ENCODE measurements at places on chromosomes 12 and 14.

DNA sequence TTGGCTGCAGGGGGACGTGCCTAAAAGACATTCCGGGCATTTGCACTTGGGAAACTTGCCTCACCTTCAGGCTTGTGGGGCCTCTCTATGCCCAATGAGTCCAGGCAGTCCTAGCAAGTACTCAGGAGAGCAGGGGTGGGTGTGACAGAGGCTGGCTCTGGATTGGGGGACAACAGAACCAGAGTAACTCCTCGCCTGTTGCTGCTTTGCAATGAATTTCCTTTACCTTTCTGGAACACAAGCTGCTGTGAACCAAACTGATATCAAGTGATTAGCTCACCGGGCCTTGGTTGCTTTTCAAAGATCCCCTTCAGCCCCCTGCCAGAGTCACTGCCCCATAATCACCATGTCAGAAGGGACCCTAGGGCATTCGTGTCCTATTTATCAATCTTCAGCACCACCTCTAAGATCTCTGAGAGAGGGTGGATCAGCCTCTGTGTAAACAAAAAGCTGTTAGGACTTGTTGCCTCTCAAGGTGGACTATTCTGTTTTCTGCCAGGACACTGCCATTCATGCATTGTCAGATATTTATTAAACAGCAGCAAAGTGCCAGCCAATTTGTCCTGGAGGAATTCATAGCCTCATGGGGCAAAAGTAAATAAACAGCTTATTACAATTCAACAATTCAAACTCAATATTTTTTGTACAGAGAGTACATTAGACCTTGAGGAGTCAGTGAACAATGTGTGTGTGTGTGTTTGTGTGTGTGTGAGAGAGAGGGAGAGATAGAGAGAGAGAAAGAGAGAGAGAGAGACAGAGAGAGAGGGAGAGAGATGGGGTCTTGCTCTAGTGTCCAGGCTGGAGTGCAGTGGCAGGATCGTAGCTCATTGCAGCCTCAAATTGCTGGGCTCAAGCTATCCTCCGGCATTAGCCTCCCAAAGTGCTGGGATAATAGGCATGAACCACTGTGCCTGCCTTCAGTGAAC lies 11.3 kb downstream of the NFATC4 start:
- DNase-seq = no peak

DNA sequence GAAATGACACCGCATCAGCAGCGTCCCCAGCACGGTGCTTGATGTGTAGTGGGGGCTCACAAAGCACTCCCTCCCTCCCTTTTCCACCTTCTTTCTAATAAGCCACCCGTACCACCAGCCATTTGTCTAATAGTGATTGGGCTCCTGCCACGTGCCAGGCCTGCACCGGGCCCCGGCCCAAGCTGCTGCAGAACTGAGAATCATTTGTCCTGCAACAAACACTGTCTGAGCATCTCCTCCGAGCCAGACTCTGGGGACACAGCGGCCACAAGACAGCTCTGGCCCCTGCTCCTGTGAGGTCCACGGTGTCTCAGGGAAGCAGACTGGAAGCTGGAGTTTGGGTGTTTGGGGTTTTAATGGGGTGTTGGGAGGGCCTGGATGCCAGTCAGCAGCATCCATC lies 43.9 kb downstream of the MVK start:
- no peak for DNase-seq

- no peak for DNase-seq
Observed at GRCh38 chr12:93783832-93784231, 106.7 kb downstream of the CRADD start.

- no peak for DNase-seq
Observed at GRCh38 chr14:59017285-59017965, 171.0 kb upstream of the DAAM1 start.

DNA sequence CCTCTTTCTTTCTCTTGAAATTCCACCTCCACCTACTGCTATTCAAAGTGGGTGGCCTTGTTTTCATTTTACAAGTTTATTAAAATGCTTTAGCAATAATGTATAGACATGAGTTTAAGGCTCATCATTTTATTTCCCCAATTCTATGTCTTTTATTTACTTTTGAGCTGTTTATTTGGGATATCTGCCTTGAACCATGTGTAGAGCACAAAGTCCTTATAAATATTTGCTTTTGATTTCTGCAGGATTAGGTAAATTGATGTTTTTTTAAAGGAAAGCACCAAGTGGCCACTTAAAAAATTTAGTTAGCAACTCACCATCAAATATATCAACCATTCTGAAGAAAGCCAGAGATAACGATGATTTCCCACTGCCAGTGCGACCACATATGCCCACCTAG lies 39.8 kb upstream of the KCNJ8 start:
- no peak for DNase-seq

DNA sequence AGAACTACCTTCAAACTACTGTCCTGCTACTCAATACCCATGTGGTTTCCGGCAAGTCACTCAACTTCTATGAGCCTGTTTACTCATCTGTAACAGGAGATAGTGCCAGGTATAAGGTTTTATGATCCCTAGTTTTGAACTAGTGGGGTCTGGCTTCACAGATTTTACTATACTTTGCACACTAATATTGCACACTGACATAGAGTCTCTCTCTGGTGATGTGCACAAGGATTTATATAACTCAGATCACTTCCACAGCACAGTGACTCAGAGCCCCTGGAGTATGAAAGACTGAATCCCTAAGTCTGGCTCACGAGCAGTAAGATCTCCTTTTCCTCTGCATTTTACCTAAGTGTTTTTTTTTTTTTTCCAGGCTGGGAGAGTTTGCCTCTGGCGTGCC lies 69.7 kb upstream of the SLC38A2 start:
- no peak for DNase-seq

GRCh38 chr12:113366827-113367226 lies 8.4 kb downstream of the PLBD2 start:
- no peak for DNase-seq

GRCh38 chr14:99382071-99382470 lies 98.6 kb downstream of the SETD3 start:
- no peak for DNase-seq

- no peak for DNase-seq
Observed at GRCh38 chr12:104823985-104824461, 134.1 kb downstream of the SLC41A2 start.

DNA sequence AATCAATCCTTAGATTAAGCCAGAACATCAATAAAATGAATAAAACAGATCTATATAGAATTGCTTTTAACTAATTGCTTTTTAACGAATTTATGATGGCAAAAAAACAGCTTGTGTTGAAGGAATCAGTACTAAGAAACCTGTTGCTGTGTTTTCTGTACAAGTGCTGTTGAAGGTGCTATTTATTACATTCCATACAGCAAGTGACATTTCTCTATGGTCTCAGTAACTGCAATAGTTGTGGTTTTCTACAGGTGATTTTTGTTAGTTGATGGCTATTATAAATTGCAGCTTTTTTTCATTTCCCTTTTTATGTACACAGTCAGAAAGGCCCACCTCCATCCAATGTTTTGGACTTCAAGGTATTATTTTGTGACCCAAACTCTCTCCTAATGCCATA lies 56.6 kb downstream of the SLC2A13 start:
- no peak for DNase-seq

GRCh38 chr14:70664698-70665447 lies 23.2 kb downstream of the TTC9 start:
- no peak for DNase-seq

DNA sequence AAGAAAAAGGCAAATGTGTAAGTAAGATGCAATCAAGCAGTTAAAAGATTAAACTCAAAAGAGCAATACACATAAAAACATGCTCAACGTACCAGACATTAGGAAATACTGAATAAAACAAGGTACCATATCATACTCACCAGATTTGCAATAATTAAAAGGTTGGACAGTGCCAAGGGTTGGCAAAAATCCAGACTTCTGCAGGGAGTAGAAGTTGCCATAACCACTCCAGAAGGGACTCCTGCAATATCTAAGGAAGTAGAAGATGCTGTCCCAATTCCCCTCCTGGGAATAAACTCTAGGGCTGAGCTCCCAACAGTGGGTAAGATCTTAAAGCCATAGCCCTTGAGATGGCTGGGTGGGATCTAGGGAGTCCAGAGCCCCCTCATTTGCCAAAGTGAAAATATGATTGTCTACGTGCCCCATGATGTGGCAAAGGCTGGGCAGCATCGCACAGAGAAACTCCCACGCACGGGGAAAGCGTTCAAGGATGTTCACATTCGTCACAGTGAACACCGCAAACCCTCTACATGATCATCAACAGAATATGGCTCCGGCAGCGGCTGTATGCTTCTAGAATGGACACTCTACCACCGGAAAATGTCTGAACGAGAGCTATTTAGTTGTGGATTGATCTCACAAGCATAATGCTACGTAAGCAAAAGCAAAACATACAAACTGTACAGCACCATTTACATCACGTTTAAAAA lies 12.3 kb downstream of the KCTD10 start:
- DNase-seq = no peak

DNA sequence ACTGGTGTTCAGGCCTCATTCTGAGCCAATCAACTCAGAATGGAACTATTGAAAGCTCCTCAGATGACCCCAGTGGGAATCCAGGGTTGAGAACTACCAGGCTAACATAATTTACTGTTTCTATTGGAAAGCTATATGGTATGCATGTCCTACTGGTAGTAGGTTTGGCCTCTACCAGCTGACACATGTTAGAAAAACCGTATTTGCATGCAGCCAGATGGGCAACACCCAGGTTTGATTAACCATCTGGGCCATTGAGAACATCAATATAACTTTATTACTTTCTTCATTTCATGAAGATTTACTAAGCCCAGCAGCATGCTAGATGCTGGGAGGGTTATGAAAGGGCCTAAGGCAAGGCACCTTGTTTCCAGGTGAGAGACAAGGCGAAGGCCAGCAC lies 181.4 kb upstream of the PARP11 start:
- DNase-seq = no peak

DNA sequence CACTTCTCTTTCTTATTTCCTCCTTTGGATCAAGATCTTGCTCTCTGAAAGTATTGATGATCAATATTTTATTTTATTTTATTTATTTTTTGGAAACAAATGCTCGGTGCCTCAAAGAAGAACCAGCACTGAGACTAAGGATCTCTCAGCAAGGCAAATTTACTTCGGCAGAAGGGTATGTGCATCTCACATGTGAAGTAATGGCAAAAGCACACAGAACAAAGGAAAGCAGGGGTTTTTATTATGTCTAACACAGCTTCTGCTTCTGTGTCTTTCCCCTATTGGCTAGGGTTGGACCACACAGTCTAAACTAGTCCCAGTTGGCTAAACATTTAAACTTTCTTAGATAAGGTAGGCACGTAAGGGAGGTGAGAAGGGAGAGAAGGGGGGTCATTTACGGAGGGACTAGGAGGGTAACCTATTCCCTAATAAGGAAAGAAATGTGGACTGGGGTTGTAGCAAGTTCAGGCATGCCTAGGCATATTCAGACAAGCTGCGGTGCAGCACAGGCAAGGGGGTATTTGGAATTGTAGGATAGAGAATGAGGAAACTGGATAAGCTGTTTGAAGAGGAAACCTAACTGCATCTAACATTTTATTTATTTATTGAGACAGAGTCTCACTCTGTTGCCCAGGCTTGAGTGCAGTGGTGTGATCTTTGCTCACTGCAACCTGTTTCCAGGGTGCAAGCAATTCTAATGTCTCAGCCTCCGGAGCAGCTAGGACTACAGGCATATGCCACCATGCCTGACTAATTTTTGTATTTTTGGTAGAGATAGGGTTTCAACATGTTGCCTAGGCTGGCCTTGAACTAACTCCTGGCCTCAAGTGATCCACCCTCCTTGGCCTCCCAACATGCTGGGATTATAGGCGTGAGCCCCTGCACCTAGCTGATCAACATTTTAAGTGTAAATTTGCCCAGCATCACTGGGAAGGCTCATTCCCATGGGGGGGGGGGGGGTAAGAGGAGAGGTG lies 90.0 kb upstream of the EIF5 start:
- DNase-seq = no peak

GRCh38 chr12:116524964-116525379 lies 34.2 kb upstream of the MAP1LC3B2 start:
- no peak for DNase-seq

- no peak for DNase-seq
Observed at GRCh38 chr14:88519907-88520306, 34.9 kb downstream of the PTPN21 start.

DNA sequence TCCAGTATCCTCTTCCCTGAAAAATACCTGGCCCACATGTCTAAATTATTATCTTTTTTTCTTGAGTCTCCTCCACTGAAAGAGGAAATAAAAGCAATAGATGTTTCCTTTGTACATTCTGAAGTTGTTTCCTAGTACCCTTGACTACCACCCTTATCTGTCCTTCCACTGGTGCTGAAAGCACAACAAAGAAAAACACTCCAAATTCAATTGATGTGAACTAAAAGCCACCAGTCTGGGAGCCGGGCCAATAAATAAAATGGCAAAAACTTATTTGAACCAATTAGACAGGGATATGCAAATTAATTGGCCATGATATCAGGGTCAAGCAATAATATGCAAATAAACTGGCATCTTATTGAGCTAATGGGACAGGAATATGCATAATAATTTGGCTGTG lies 330.5 kb downstream of the PAWR start:
- no peak for DNase-seq

DNA sequence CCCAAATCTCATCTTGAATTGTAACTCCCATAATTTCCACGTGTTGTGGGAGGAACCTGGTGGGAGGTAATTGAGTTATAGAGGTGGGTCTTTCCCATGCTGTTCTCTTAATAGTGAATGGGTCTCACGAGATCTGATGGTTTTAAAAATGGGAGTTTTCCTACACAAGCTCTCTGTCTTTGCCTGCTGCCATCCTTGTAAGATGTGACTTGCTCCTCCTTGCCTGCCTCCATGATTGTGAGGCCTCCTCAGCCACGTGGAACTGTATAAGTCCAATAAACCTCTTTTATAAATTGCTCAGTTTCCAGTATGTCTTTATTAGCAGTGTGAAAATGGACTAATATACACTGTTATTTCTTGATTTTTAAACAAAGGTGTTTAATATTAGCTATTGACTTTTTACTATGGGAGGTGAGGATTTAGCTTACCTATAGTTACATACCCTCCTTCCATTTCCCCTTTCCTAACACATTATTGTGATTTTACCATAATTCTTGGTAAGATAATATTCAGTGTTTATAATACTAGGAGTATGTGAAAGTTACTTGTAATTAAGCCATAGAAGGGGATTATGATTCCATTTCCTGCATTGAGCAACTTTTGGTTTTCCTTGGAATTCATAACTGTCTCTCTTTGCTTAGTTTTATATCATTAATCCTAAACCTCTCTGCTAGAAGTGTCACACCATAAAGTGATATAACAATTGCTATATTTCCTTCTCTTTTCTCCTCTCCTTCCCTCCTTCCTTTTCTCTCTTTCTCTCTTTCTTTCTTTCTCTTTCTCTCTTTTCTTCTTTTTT lies 151.0 kb upstream of the KRAS start:
- DNase-seq = no peak

GRCh38 chr14:64196814-64197411 lies 97.3 kb downstream of the ESR2 start:
- DNase-seq = peak; percentile 79

DNA sequence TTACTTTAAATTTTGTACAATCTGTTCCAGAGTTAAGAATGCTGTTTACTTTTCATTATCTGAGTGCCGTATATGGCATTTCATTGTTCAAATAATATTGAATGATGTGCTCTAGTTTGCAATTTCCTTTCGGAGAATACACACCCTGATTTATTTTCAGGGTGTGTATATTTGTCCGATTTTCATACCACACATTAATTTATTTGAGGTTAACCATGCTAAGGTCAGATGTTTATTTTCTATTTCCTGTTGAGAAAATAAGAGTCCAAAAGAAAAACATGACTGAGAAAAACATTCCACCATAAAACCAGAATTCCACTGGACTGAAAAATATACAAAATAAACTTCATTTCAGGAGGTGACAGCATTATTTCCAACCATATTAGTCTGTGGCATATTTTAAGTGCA lies 64.2 kb upstream of the OVCH1 start:
- no peak for DNase-seq
